PC-3 (cell line): ENCODE measurements at places on chromosomes 5 and 9. TPM values are rescaled to one million over a fixed set of nuclear protein-coding genes. Genes with fewer than 3 reads are reported as not detected.
A peak's percentile ranks its signal among the peaks of the same experiment; 100 is the strongest.

GRCh38 chr5:169527863-169528262, 55.7 kb upstream of the SPDL1 start:
- H3K27ac ChIP-seq, result no peak overlapping the region
- peaks cover 32% of the 10 kb centered on the region for H3K27me3 ChIP-seq
- no peaks in the 10 kb centered on the region for H3K4me1 ChIP-seq
- H3K36me3 ChIP-seq, result no peaks in the 10 kb centered on the region
- DNase-seq, result no peak

- no peaks in the 10 kb centered on the region for H3K36me3 ChIP-seq
- no peak for DNase-seq
- H3K27me3 ChIP-seq, result no peaks in the 10 kb centered on the region
- H3K4me1 ChIP-seq, result no peaks in the 10 kb centered on the region
Measured at GRCh38 chr5:154059039-154059430, 20.3 kb downstream of the MFAP3 start.

The UGT3A1 gene
- total RNA-seq, result not detected in 2 replicates

DNA sequence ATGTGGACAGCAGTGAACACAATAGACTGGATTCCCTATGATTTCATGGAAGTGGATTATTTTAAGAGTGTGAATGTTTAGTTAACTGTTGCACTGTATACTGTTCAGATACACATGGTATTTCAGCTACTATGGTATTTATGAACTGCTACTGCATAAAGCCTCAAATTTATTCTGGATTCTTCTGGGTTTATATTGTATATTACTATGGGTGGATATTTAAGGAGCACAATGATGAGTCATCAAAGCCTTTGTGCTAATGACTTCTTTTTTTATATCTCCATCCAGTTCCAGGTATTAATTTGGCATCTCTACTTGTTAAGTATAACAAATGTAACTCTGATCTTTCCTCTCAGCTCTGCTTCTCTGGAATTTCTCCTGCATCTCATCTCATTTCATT, 6.8 kb downstream of the KDM4C start:
- no peak for DNase-seq
- H3K27me3 ChIP-seq, result no peaks in the 10 kb centered on the region
- H3K36me3 ChIP-seq, result no peaks in the 10 kb centered on the region
- H3K27ac ChIP-seq, result no peak overlapping the region
- H3K4me3 ChIP-seq, result no peak overlapping the region
- peaks cover 9% of the 10 kb centered on the region for H3K4me1 ChIP-seq

GRCh38 chr5:101425339-101425859, 522.3 kb upstream of the ST8SIA4 start:
- no peaks in the 10 kb centered on the region for H3K36me3 ChIP-seq
- H3K27ac ChIP-seq, result no peak overlapping the region
- no peaks in the 10 kb centered on the region for H3K27me3 ChIP-seq
- DNase-seq, result no peak
- H3K4me3 ChIP-seq, result no peak overlapping the region
- no peaks in the 10 kb centered on the region for H3K4me1 ChIP-seq

DNA sequence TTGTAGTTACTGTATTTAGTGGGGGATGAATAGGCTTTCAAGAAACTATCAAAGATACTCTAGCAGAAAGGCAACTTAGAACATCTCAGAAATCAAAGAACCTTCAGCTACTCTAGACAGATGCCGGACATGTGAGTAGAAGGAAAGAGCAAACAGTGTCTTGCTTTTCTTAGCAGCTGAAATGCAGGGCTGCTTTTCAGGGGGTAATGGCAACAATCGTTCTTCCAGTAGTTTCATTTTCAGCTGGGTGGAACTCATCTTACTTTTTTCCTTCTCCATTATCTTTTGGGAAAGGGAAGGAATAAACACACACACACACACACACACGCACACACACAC, 281.6 kb downstream of the CRB2 start:
- H3K27ac ChIP-seq, result no peak overlapping the region
- no peaks in the 10 kb centered on the region for H3K27me3 ChIP-seq
- no peaks in the 10 kb centered on the region for H3K36me3 ChIP-seq

GRCh38 chr9:27344776-27345175, 47.8 kb upstream of the EQTN start:
- no peak overlapping the region for H3K4me3 ChIP-seq
- no peak for DNase-seq
- H3K4me1 ChIP-seq, result no peaks in the 10 kb centered on the region

DNA sequence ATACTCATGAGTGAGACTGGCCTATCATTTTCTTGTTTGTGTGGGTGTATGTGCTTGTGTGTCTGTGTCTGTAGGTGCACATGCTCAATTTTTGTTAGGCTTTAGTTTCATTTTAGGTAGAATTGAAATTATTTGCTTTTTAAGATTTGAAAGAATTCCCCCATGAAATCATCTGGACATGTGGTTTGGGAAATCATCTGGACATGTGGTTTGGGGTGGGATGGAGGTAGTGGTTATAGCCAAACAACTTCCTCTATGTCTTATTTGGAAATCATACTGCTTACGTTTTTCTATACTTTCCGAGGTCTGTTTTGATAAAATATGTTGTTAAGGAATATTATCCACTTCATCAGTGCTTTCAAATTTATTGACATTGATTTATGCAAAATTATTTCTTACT, 485.4 kb upstream of the CLINT1 start:
- 0 out of 2 replicates have a peak, but pooled peaks cover 4% of the 10 kb centered on the region for H3K27me3 ChIP-seq
- DNase-seq, result no peak
- H3K4me3 ChIP-seq, result no peak overlapping the region
- no peak overlapping the region for H3K27ac ChIP-seq
- H3K4me1 ChIP-seq, result no peaks in the 10 kb centered on the region

The TXNDC8 gene
- total RNA-seq, result not detected in 2 replicates

DNA sequence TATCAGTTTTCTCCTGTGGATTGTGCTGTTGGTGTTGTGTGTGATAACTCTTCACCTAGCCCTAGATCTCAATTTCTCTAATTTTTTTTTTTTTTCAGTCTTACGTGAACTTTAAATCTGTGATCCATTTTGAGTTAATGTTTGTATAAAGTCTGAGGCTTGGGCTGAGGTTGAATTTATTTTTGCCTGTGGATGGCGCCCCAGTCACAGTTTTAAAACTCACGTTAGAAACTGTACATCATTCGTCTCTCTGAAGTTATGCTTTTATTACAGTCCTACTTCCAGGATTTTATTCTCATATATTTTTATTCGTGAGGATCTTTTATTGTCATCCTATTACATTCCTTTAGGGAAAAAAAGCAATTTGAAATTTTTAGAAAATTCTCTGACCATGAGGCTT, 103.1 kb downstream of the EHMT1 start:
- H3K27me3 ChIP-seq, result no peaks in the 10 kb centered on the region
- H3K27ac ChIP-seq, result no peak overlapping the region
- no peaks in the 10 kb centered on the region for H3K36me3 ChIP-seq
- H3K4me3 ChIP-seq, result no peak overlapping the region

DNA sequence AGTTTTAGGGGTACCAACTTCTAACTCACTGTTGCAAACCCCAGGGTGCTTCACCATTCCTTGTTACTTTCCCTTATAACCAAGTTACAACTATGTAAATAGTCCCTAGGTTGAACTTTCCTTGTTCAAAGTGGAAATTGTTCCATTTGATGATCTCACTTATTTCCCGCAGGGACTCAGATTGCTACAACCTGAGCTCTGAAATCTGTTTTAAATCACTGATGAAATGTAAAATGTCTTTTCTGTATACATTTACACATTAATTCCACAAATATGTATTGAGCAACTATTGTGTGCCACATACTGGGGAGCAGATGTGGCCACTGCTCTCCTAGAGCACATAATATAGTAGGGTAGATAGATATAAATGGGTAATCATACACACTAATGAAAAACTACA, 69.1 kb upstream of the TARS1 start:
- no peak overlapping the region for H3K4me3 ChIP-seq
- H3K27ac ChIP-seq, result no peak overlapping the region; the same call in 1 of the 2 replicates
- no peaks in the 10 kb centered on the region for H3K36me3 ChIP-seq
- H3K27me3 ChIP-seq, result no peaks in the 10 kb centered on the region

The CCDC152 gene
- total RNA-seq, result not detected in 2 replicates

The SLC6A18 gene
- total RNA-seq, result not detected in 2 replicates

DNA sequence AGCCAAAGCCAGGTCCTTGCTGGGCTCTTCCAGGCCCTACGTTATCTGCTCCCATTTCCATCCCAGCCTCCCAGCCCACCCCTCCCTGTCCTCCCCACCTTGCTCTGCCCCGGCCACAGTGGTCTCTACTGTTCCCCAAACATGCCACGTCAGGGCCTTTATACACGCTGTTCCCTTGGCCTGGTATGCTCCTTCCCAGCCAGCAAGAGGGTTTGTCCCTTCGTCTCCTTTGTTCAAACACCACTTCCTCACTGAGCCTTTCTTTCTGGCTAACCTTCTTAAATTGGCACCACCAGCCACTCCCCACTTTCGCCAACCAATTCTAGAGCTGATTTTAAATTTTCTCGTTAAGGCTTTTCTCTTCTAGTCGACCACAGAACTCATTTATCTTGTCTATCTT, 9.8 kb downstream of the SH2D3C start:
- H3K4me3 ChIP-seq, result no peak overlapping the region
- DNase-seq, result no peak
- no peaks in the 10 kb centered on the region for H3K36me3 ChIP-seq
- H3K27me3 ChIP-seq, result no peaks in the 10 kb centered on the region
- peaks cover 4% of the 10 kb centered on the region; the same call in 1 of the 2 replicates for H3K4me1 ChIP-seq
- no peak overlapping the region for H3K27ac ChIP-seq

DNA sequence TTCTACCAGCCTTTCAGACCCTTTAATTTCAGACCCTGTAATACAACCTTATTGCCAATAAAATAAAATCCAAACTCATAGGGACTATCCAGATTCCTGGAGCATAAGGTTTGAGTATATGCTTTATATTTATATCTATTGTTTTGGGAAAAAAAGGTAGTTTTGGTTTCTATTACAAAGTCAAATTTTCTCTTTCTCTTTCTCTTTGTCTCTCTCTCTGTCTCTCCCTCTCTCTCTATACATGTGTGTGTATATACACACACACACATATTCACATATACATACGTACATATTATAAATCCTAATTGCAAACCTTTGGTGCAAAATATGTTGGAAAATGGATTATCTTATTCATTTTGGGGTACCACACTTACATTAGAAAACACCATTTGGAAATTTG, 39.0 kb downstream of the TMEM232 start:
- DNase-seq, result no peak
- no peak overlapping the region for H3K27ac ChIP-seq
- H3K36me3 ChIP-seq, result no peaks in the 10 kb centered on the region
- peaks cover 3% of the 10 kb centered on the region; the same call in 1 of the 2 replicates for H3K27me3 ChIP-seq
- no peaks in the 10 kb centered on the region for H3K4me1 ChIP-seq

The GRIA1 gene
- not detected in 2 replicates for total RNA-seq

The PCDHGA7 gene
- total RNA-seq, result 0.51 and 0.75 TPM in 2 replicates

DNA sequence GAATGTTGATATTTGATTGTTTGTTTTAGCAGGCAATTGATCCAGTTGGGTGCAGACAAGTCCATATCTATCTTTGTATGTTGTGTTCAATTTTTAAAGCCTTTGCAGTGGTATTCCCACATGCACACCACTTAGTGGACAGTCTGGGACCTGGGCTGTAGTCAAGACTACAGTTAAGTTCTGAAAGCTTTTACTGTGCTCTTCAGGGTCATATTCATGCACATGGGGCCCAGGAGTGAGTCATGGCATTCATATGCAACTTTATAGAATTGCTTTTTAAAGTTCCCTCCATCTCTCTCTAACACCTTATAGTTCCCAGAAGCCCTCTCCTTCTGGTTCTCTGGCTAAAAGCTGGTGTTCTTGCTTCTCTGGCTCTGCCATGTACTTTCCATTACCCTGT, 228.2 kb upstream of the CCNH start:
- H3K27ac ChIP-seq, result no peak overlapping the region
- H3K4me1 ChIP-seq, result no peaks in the 10 kb centered on the region
- H3K36me3 ChIP-seq, result no peaks in the 10 kb centered on the region

DNA sequence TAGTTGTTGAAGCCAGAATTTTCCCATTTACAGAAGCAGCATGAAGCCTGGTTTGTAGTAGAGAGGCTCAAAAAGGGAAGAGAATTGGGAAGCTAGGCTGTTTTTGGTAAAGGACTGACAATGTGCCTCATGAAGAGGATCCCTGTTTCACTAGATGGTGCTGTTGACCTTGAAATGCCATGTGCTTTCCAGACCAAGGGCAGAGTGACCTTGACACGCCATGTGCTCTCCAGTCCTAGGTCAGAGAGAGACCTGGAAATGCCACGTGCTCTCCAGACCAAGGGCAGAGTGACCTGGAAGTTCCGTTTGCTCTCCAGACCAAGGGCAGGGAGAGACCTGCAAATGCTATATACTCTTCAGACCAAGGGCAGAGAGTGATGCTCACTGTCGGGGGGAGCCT, 32.0 kb downstream of the UNC13B start:
- no peak overlapping the region for H3K4me3 ChIP-seq
- no peaks in the 10 kb centered on the region; the same call in 1 of the 2 replicates for H3K36me3 ChIP-seq

The ARL14EPL gene
- not detected in 2 replicates for total RNA-seq

DNA sequence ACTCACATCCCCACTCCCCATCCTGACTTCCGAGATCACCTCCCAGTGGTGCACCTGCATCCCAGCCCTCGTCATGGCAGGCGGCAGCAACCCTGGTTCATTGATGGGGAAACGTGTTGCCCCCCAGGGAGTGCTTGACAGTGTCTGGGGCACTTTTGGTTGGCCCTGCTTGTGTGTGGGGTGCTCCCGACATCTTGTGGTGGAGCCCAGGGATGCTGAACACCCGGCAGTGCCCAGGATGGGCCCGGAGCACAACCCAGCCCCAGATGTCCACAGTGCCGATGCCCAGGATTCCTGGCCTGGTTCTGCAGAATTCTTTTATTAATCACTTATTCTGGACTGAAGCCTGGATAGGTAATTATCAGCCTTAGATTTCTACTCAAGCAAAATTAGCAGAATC, 3.7 kb downstream of the MRPL36 start:
- no peak overlapping the region for H3K27ac ChIP-seq
- no peak overlapping the region for H3K4me3 ChIP-seq
- H3K4me1 ChIP-seq, result peaks cover 53% of the 10 kb centered on the region
- H3K36me3 ChIP-seq, result peaks cover 17% of the 10 kb centered on the region
- no peaks in the 10 kb centered on the region for H3K27me3 ChIP-seq
- DNase-seq, result no peak

GRCh38 chr9:76643399-76644117, 120.7 kb upstream of the PCA3 start:
- H3K27me3 ChIP-seq, result peaks cover 34% of the 10 kb centered on the region; the same call in 1 of the 2 replicates
- H3K4me3 ChIP-seq, result no peak overlapping the region
- no peak overlapping the region for H3K27ac ChIP-seq
- DNase-seq, result no peak

- no peaks in the 10 kb centered on the region for H3K27me3 ChIP-seq
- H3K4me1 ChIP-seq, result peaks cover 44% of the 10 kb centered on the region
- DNase-seq, result peak; percentile 49
- peaks cover 44% of the 10 kb centered on the region for H3K36me3 ChIP-seq
- no peak overlapping the region for H3K4me3 ChIP-seq
Measured at GRCh38 chr9:127523312-127523851, 72.1 kb downstream of the LRSAM1 start.

- H3K27ac ChIP-seq, result no peak overlapping the region
- H3K36me3 ChIP-seq, result peaks cover 58% of the 10 kb centered on the region
- DNase-seq, result no peak
- H3K4me3 ChIP-seq, result no peak overlapping the region
Measured at GRCh38 chr5:40762705-40763104, 6.9 kb upstream of the TTC33 start.

The FOXD4L4 gene
- not detected in 2 replicates for total RNA-seq
